ENCODE measurements at places on chromosomes 4 and X.

DNA sequence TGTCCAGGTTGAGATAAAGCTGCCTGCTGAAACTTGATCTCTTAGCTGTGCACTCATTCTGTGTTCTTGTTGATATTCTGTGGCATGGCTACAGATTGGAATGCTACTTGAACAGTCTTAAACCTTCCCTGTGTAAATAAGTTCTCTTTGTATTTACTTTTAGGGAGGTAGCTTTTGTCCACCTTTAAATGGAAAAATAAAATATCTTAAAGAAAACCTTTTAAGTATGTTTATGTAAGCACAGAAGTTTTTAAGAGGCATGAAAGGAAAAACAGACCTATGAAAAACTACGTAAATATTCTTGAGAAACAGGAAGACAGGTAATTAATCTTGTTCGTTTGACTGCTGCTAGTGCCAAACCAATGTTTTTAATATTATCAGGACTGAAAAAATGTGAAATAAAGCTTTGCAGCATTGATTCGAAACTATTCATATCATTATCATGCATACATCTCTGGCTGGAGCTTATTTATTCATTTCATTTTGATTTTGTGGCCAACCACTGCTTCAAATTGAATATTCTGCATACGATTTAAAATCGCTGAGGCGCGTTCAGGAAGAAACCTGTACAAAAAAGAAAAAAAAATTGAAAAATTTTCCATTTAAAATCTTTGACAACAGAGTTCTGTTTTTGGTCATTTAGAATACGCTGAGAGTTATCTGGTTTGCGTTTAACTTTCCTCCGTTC, 17.8 kb downstream of the HSD17B13 start:
- no peak for DNase-seq

DNA sequence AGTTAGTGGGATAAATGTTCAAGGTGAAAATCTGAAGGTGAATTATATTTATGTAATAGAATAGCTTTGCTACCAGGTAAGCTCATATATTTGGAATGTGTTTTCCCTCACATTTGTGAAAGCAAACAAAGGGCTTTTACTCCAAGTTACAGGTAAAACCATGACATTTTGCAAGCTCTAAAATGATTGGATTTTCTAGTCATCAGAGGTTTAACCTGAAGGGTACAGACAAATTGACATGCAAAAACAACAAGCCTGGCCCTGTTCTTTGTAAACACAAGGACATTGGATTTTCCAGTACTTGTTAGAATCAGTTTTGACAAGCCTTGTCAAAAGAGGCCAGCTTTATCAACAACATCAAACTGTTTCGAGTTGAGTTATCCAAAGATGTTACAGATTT, 51.7 kb downstream of the ZFX start:
- no peak for DNase-seq

- DNase-seq, result no peak
Measured at GRCh38 chrX:150087612-150088011, 149.3 kb upstream of the EOLA2 start.

DNA sequence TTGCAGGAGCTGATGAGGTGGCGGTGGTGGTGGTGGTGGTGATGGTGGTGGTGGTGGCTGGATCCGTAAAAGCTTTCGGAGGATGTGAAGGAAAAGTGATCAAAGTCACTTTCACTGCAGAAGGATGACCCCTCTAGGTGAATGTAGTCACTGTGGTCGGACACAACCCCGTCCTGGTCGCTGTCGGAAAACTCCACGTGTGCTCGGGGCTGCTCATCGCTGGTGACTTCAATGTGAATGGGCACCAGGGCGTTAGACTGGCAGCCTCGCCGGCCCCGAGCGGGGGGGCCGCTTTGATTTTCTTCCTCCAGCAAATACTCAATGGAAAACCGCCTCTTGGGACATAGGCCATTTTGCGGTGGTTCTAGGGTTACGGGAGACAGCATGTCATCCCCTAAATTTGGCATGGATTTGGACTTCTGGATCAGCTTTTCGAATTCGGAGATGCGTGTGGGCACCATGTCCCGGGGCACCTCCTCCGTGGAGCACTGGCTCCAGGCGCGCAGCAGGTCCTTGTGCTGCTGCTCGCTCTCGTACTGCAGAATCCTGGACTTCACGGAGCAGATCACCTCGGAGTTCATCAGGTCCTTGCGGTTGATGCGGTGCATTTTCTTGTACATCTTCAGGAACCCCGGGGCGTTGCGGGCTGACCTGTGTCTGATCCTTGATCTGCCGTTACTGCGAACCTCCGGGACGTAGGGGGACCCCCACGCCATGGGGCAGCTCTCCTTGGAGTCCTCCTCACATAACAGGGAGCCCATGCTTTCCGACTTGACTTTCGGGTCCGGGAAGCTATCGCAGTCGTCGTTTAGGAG, 88.3 kb upstream of the PDLIM3 start:
- no peak for DNase-seq

DNA sequence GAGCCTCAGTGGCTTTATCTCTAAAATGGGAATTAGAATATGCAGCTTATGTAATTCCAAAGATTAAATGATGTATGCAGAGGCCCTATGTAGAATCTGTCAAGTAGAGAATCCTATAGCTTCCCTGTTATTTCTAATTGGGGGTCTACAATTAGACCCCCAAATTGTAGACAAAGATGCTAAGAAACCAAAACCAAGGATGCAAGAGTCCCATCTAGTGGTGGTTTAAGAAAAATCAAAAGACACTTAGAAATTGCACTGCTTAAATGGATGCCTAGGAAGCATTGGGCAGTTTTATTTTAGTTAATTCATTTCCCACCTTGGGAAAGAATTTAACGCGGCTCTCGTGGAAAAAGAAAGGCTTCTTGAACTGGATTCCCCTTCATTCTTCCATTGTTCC, 115.2 kb downstream of the GABRA2 start:
- DNase-seq, result no peak

- no peak for DNase-seq
Measured at GRCh38 chr4:97911236-97911906, 231.9 kb downstream of the STPG2 start.

- no peak for DNase-seq
Measured at GRCh38 chr4:20711335-20711734, 11.1 kb downstream of the PACRGL start.

- DNase-seq, result no peak
Measured at GRCh38 chr4:129337228-129337620, 241.3 kb downstream of the C4orf33 start.

GRCh38 chr4:108385076-108385475, 216.3 kb upstream of the LEF1 start:
- DNase-seq, result no peak

GRCh38 chrX:31333165-31333831, 261.5 kb upstream of the FTHL17 start:
- DNase-seq, result no peak

DNA sequence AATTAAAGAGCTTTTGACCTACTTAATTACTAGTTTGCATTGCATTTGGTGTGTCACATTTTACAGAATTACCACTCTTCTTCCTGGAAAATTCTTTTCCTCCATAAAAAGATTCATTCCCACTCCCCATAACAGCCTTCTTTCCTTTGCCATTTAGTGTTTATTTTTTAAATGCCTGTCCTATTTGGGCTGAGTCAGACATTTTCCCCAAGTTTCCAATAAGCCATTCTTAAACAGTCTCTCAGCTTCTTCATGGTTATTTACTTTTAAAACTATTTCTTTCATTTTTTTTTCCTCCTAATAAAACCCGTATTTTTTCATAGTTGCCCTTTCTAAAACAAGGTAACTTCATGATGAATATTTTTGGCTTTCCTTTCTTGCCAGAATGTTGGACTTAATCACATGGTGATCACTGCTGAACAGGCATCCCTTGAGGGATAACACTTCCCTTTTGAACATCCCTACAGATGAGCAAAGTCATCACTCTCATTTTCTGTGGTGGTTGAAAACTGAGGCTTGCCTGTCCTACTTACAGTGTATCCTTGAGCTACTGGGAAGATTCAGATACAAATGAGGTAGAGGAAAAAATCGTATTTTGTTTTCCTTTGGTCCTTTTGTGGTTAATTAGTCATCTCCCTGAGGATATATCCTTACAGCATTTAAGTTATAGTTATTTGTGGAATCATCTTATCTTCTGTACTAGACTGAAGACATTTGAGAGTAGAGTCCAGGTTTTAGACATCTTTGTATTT, 520.5 kb upstream of the NR3C2 start:
- DNase-seq, result no peak

DNA sequence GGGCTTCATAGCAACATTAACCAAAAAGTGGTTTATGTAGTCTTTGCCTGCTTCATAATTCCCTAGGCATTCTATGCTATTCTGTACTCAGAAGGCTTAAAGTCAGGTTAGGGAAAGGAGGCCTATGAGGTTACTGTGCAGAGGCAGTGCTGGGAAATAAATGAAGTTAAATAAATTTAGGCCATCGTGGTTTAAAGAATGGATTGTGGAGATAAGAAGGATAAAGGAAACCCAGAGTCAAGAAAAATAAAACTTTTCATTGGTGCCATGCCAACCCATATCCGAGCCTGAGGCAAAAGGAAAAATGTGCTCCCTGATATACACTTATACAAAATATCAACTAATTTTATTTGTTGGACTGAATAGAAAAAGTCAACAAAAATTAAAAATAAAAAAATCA, 70.2 kb downstream of the AR start:
- DNase-seq, result no peak

DNA sequence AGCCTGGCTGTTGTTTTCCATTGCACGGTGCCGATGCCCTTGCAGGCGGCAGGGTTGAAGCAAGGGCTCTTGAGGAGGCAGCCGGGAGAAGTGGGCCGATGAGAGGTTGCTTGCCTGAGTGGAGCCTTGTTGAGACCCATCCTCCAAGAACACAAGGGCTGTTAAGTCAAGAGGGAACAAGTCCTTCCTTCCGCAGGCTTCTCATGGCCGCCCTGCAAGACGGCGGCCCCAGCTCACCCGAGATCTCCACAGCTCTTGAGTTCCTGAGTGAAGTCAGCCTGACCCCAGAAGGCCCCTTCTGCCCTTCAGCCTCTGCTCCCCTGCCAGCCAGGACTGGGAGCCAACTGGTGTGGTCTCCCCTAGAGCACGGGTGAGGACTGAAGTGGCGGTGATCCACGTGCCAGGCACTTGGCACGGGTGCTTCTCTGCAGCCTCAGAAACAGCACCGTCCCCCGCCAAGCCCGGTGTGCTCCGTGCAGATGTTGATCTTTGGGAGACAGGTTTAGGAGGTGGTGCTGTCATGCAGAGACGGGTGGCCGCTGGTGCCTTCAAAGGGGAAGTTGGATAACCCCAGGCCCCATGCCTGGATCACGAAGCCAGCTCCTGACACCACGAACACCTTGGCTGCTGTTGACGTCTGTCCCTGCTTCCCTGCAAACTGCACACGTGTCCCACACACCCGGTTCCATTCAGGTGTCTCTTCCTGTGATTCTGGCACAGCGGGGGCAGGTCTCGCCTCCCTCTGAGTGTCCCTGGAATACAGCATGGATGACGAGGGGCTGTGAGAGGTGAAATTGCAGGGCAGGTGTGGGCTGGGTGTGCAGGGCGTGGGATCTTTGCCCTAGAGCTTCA, 164.4 kb upstream of the PSAPL1 start:
- DNase-seq, result no peak

DNA sequence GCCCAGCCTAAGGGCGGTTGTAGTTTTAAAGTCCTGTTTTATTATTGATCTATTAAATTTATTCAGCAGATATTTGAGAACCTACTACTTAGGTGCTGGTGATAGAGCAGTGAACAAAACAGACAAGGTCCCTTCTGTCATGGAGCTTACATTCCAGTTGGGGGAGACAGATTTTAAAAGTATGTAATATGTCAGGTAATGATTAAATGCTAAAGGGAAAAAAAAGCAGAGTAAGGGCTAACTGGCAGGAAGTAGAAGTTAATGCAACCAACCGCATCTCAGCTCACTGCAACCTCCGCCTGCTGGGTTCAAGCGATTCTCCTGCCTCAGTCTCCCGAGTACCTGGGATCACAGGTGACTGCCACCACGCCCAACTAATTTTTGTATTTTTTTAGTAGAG, 7.8 kb upstream of the MCUB start:
- DNase-seq, result no peak

GRCh38 chrX:12802741-12803140, 11.5 kb downstream of the PRPS2 start:
- DNase-seq, result no peak

- no peak for DNase-seq
Measured at GRCh38 chr4:186216465-186217024, 10.8 kb upstream of the KLKB1 start.

DNA sequence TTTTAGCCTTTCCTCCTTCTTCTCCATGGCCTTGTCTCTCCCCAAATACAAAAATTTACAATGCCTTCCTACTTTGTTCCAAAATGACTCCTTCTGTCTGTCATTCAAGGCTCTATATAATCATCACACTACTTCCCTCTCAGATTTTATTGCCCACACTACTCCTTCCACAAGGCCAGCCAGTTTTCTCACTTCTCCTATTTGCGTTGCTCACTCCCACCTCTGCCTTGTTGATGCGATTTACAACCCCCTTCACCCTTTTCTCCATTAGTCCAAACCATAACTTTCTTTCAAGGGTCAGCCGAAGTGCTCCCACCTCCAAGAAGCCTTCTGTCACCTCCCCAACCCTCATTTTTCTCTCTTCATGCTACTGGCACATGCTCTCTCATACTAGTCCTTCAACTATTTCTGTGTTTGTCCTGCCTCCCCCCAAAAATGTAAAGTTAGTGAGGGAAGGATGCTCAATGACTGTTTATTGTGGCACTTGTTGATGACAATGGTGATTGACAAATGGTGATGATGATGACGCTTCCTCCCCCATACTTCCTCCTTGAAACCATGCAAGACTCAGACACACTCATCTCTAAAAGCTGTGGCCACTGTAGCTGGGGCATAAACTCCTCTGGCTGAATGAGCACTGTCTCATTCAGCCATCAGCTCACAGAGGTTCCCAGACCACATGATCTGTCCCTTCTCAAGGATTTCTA, 2.7 kb upstream of the XKRX start:
- DNase-seq, result no peak
